CD4-positive, alpha-beta T cell treated with Interleukin-17A for 4 hours (primary cell): ENCODE measurements at places on chromosomes 7 and 10.

DNA sequence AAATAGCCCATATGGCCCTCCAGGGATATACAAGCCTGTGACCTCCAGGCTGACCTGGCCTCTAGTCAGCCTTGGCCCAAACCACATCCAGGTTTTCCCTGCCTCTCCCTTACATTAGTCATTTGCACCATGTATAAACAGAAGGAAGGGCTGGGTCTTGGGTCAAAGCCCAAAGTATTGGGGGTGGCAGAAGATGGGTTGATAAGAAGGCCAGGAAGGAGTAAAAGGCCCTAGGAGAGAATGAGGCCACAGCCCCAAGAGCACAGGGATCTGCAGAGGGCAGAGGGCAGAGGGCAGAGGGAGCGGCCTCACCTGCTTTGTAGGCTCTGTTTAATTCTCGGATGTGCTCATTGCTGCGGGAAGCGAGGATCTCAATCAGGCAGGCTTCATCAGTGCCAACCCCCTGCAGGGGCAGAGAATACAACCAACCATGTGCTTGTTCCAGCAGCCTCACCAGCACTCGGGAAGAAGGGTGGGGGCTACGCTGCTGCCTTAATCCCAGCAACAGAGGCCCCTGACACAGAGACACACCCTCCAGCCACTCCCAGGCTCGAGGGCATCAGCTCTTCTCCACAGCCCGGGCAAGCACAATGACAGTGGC, 31.3 kb downstream of the PLAC9 start:
- no peak for DNase-seq

GRCh38 chr10:28839600-28840007, 162.3 kb downstream of the BAMBI start:
- no peak for DNase-seq

GRCh38 chr10:74177140-74177677, 26.2 kb downstream of the ADK start:
- peak; percentile 58 for DNase-seq

DNA sequence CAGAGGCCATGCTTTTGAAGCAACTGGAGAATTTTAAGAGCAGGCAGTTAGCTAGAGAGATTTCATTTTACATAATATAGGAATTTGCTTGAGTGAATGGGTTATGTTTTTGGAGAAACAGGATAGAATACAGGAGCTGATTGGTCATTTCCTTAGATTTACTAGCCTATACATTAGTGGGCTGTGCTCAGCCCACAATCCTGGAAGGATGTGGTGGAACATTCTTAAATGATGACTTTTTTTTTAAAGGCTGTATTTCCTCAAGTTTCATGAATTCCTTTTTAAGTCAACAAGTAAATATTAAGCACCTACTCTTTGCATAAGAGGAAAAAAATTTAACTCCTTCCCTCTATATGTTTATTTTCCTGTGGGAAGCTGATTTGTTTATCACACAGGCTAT, 314.4 kb upstream of the BMPER start:
- no peak for DNase-seq

GRCh38 chr10:75739414-75740143, 308.2 kb downstream of the LRMDA start:
- DNase-seq = no peak

- peak; percentile 79 for DNase-seq
These were observed 24.1 kb downstream of the PRF1 start for GRCh38 chr10:70578371-70578947.

GRCh38 chr7:151506901-151507382, 12.8 kb downstream of the RHEB start:
- DNase-seq = no peak

- DNase-seq = no peak
These were observed 22.1 kb upstream of the OPN4 start for GRCh38 chr10:86632009-86632800.

- DNase-seq = peak; percentile 65
These were observed 19.0 kb upstream of the CLDN4 start for GRCh38 chr7:73811760-73812168.

DNA sequence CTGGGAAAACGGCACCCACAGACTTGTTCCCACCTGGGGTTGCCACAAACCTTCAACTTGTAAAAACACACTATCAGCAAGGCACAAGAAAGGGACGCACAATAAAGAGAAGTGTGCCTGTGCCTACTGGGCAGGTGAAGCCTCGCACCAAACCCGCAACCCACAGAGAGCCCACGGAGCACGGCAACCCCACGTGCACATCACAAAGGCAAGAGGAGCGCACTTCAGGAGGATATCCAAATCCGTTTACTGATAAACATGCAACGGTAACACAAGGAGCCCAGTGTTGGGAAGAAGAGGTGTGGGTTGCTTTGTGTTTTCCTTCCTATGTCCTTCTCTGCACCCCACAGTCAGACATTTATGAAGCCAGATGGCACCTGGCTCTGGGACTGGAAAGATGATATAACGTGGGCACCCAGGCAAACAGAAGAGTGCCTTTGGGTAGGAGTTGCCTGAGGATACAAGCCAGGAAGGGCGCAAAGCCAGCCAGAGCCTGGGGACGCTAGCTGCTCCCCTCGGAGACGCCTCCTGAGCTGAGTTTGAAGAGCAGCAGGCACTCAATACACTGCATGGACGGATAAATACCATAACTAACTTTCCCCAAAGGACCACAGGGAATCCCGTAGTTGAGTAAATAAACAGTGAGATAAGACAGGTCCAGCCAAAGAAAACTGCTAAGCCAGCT, 41.6 kb downstream of the TCERG1L start:
- no peak for DNase-seq

DNA sequence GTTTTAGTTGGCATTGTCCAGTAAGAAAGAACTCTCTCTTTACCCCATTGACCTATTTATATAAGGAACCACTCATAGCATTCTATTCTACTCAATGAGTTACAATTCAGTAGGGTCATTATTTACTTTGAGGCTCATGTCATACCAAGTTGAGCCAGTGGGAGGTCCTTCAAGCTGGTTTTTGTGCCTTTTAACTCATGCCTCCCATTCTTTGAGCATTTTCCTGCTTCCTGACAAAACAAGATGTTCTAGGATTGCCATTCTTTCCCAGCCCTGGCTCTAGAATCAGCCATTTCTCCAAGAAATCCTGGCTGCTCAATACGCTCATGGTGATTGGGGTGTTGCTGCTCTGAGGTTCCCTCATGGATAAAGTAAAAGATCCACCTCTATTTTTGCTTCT, 250.1 kb downstream of the ABCA13 start:
- DNase-seq = no peak

DNA sequence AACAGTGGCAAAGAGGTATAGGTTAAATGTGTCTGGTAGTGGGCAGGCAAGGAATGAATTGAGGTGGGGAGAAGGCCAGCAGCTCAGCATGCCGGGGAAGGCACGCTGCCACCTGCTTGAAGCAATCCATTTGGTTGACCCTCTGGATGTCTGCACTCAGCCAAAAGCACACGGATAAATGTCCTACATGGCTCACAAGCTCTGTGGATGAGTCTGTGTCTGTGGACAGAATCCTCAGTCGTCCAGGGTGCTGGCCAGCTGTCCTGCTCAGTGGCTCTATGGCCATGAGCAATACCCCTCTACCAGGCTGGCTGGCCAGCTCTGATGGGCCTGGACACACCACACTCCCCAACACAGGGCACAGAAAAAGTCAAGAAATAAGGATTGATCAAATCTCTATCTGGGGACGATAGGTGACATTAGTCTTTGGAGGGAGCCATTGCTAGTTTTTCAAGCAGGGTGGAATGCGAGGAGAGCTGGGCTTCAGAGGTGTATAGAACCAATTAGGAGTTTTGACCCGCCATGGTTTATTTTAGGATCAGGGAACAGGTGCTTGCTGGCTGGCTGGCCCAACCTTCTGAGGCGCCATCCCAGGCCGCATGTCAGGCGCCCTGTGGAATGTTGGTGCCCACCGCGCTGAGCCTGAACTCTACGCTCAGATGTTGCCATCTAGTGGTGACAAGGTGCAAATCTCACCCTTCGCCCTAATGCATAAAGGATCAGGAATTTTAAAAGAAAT, 493.4 kb downstream of the TNS3 start:
- DNase-seq = peak; percentile 10

DNA sequence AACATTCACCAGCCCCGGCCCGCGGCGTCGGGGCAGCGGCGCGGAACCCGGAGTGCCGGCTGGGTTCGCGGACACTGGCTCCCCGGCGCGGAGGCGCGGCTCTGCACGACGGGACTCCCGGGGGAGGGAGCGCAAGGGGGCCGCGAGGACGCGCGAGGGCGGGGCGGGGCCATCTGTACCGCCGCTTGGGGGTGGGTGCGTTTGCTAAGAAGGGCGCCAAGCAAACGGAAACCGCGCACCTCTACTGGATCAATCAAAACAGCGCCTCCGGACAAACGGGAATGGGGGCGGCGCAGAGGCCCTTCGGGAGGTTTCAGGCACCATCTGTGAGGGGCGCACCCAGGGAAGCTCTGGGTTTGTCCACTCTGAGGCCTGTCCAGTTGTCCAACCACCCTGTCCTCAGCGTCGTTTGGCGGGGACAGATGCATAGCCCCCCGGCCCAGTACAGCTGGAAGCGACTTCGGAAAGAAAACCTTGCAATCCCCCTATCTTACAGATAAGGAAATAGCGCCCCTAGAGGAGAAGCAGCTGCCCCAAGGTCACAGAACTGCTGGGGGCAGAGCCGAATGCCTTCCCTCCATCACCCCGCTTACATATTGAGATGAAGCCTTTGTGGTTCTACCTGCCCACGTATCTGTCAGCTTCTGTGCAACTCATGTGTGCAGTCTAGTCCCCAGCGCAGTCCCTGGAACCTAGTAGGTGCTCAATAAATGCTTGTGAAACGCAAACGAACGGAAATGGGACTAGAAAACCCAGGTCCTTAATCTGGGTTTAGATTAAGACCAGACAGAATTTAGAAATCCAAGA, 10.7 kb upstream of the SLIT1 start:
- peak; percentile 80 for DNase-seq

DNA sequence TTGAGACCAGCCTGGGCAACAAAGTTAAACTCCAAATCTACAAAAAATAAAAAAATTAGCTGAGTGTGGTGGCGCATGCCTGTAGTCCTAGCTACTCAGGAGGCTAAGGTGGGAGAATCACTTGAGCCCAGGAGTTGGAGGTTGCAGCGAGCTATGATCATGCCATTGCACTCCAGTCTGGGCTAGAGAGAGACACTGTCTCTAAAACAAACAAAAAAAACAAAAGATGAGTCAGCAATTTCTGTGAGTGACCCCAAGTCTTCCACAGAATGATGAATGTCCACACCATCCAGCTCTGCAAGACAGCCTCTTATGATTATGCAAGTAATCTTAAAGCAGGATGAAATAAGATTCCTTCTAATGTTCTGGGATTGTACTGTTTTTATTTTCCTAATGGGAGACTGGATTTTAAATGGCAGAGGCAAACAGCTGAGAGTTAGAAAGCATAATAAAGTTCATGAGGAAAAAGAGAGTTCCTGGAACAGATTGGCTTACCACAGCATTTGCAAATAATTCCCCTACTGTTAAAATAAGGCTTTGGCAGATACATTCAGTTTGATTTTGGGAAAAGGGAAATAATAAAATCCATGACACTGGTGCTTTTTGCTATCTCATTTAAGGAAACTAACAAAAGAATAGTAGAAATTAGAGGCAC, 18.9 kb upstream of the PRKAR2B start:
- DNase-seq = no peak

DNA sequence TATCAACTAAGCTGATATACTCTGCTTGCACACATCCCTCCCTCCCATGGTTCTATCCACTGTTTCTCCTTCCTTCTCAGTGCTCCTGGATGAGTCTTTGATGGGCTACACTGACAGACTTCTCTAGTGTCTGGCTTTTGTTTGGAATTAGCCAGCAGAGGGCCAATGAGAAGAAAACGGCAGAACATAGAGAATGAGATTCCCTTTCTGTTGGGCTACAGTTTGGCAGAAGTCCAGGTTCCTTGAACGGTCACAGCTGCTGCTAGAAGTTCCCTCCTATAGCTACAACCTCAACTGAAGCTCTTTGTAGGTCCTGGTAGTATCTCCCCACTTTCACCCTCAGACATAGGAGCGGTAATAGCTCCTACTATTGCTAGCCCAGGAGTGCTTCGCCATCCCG, 251.1 kb upstream of the LRRN3 start:
- DNase-seq = no peak

- DNase-seq = peak; percentile 69
These were observed 112.2 kb downstream of the CLEC2L start for GRCh38 chr7:139635526-139636302.

DNA sequence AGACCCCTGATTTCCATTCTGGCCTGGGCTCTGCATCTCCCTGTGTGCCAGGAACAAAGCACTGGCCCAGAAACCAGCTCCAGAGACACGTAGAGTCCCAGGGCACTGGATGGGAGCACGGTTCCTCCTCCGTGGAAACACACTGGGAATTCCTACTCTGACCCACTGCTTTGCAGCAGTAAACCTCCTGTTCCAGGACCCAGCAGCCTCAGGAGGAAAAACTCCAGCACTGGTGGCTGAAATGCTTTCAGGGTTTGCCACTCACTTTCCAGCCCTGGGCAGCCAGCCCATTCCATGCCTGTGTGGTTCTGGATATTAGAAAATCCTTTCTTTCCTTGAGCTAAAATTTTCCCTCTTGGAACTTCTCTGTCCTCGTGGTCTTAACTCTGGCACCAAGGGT, 58.0 kb downstream of the FAM171A1 start:
- no peak for DNase-seq

- no peak for DNase-seq
These were observed 2.5 kb downstream of the ADRA2A start for GRCh38 chr10:111079241-111079760.

DNA sequence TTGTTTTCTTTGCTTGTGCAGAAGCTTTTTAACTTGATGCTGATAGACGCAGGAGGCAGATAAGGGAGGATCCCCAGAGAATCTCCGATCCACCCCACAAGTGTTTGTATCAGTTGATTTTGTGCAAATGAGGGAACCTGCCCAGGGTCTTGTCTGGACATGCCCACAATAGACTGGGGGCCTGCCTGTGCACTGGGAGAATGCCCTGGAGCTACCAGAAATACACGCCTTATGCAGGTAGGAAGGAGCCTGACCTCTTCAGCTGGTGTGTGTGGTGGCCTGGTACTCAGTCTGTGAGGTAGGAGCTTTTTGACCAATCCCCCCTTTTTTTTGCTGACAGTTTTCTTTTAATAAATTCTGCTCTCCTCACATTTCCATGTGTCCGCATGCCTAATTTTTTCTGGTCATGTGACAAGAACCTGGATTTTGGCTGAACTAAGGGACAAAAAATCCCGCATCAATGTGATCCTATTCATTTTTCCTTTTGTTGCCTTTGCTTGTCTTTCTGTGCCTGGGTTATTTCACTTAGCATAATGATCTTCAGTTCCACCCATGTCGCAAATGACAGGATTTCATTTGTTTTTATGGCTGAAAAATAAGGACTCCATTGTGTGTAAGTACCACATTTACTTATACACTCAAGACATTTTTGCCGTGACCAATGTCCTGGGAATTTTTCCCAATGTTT, 430.6 kb upstream of the NRG3 start:
- DNase-seq = no peak

GRCh38 chr10:76082956-76083355, 651.5 kb downstream of the LRMDA start:
- no peak for DNase-seq

DNA sequence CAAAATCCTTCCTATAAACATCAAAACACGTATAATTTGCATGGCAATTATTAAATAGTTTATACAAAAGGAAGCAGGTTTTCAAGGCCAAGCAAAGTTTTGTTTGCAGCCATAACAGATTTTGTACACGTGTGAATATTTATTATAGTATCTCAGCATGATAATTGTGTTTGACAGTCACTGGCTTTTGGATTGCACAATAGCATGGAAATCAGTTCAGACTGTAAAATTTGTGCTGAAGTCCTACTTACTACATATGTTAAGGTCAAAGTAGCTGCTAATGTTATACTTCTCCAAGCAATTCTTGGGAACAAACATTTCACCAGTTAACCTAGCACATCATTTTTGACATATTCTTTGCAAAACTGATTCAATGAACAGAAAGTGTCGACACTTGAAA, 287.6 kb upstream of the POM121L12 start:
- no peak for DNase-seq
